ENCODE measurements at places on chromosomes 4 and X. TPM values are rescaled to one million over a fixed set of nuclear protein-coding genes. Genes with fewer than 3 reads are reported as not detected.

The COL4A5 gene
- not detected for total RNA-seq

The TLR6 gene
- total RNA-seq: 4.8 TPM

The NALF2 gene
- not detected for total RNA-seq

The CENPI gene
- 21.4 TPM for total RNA-seq

The ETDA gene
- total RNA-seq: not detected

The ZIC3 gene
- not detected for total RNA-seq

The CT83 gene
- not detected for total RNA-seq

The TLL1 gene
- total RNA-seq: not detected

The SORCS2 gene
- not detected for total RNA-seq

The NR3C2 gene
- total RNA-seq: 24.4 TPM

The SHROOM2 gene
- not detected for total RNA-seq

The POLN gene
- 2.4 TPM for total RNA-seq

The BEND2 gene
- not detected for total RNA-seq

The F8 gene
- total RNA-seq: 6.8 TPM

The GRPR gene
- not detected for total RNA-seq

The HTT-AS gene
- total RNA-seq: not detected

- H3K4me3 ChIP-seq: no peak overlapping the region
- H3K4me1 ChIP-seq: peaks cover 9% of the 10 kb centered on the region
- no peaks in the 10 kb centered on the region for H3K36me3 ChIP-seq
Observed at GRCh38 chr4:127629371-127629770, 3.4 kb upstream of the INTU start.

GRCh38 chrX:112008724-112009123 is 73.9 kb downstream of the TRPC5 start:
- no peaks in the 10 kb centered on the region for H3K4me1 ChIP-seq
- DNase-seq: no peak
- H3K27ac ChIP-seq: no peak overlapping the region
- H3K36me3 ChIP-seq: no peaks in the 10 kb centered on the region

- no peak for DNase-seq
- H3K36me3 ChIP-seq: no peaks in the 10 kb centered on the region
- H3K4me3 ChIP-seq: no peak overlapping the region
- H3K27ac ChIP-seq: no peak overlapping the region
- H3K27me3 ChIP-seq: no peaks in the 10 kb centered on the region
- no peaks in the 10 kb centered on the region for H3K4me1 ChIP-seq
Observed at GRCh38 chr4:156537286-156537685, 434.3 kb downstream of the PDGFC start.

- H3K36me3 ChIP-seq: no peaks in the 10 kb centered on the region
- H3K27ac ChIP-seq: no peak overlapping the region
- H3K27me3 ChIP-seq: no peaks in the 10 kb centered on the region
- no peaks in the 10 kb centered on the region for H3K4me1 ChIP-seq
- no peak overlapping the region for H3K4me3 ChIP-seq
Observed at GRCh38 chrX:150465881-150466775, 102.3 kb upstream of the MTM1 start.

- H3K27me3 ChIP-seq: no peaks in the 10 kb centered on the region
- no peak for DNase-seq
- H3K36me3 ChIP-seq: no peaks in the 10 kb centered on the region
- peaks cover 5% of the 10 kb centered on the region for H3K4me1 ChIP-seq
Observed at GRCh38 chrX:136166221-136166855, 19.0 kb downstream of the FHL1 start.

DNA sequence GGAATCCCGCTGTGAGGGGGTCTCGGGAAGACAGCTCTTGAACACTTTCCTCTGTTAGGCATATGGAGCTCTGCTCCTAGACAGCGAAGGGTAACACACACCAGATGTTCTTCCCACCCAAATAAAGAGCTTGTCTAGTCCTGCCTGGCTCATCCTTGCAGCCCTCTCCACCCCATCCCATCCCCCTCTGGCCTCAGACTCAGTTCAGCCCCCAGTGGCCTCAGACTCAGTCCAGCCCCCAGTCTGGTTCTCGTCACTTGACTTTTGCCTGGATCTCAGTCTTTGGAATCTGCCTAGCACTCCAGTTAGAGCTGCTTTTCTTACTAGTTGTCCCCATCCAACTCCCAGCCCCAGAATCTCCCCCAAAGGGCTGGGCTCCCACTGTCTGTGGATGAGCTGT is 14.9 kb downstream of the RAB33A start:
- H3K27me3 ChIP-seq: no peaks in the 10 kb centered on the region
- DNase-seq: no peak
- no peak overlapping the region for H3K4me3 ChIP-seq
- no peak overlapping the region for H3K27ac ChIP-seq

DNA sequence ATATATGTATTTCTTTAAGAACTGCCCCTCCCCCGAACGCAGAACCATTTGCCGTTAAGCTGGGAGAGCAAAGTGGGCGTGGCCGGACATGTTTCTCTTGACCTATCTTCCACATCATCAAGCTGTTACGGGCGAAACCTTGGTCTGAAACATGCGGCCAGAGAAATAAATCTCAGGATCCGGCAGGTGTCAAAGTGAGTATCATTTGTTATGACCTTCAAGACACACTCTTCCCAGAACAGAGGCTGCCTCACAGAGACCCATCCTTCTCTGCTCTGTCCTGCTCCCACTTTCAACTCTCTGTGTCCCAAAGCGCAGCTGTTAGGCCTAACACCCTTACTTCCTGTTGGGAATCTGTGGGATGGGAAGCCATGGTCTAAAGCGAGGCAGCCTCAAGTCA is at the start of gene MAGEB18:
MAGEB18 (plus strand) TSS at position 70 of the 400 bp plus-strand sequence. CDS start 643 bp downstream, outside the sequence.
- H3K36me3 ChIP-seq: no peaks in the 10 kb centered on the region
- no peak within 1 kb of the TSS for H3K27ac ChIP-seq
- no peak within 1 kb of the TSS for H3K4me3 ChIP-seq
- no peak for DNase-seq
- no peaks in the 10 kb centered on the region for H3K27me3 ChIP-seq

DNA sequence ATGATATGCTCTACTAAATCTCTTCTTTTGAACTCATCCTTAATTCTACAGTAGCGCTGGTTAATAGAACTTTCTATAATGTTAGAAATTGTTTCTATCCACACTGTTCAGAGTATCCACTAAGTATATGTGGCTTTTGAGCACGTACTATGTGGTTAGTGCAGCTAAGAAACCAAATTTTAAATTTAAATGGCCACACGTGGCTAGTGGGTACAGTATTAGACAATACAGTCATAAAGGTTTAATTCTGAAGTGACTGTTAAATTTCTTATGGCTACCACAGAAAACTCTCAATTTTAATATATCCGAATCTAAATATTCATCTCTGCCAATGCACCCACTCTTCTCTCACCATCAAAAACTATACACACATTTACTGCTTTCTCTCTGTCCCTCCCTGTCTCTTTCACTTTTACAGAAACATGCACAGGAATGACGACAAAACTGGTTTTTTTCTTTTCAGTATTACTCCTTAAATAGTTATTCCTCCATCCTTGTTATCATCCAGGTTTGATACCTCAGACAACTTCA is 583.9 kb downstream of the KCTD8 start:
- H3K27ac ChIP-seq: no peak overlapping the region
- no peaks in the 10 kb centered on the region for H3K4me1 ChIP-seq
- no peak for DNase-seq

- no peak overlapping the region for H3K4me3 ChIP-seq
- no peaks in the 10 kb centered on the region for H3K27me3 ChIP-seq
- H3K4me1 ChIP-seq: peaks cover 12% of the 10 kb centered on the region
- no peak overlapping the region for H3K27ac ChIP-seq
Observed at GRCh38 chr4:76964769-76965168, 15.2 kb downstream of the SEPTIN11 start.

- peaks cover 20% of the 10 kb centered on the region for H3K4me1 ChIP-seq
- peak overlapping the region; percentile 88 for H3K4me3 ChIP-seq
- H3K27ac ChIP-seq: peak overlapping the region; percentile 75
- no peaks in the 10 kb centered on the region for H3K27me3 ChIP-seq
- peaks cover 16% of the 10 kb centered on the region for H3K36me3 ChIP-seq
Observed at GRCh38 chr4:98996056-98996764, 689 bp downstream of the METAP1 start.

GRCh38 chr4:1234811-1235292 is 14.1 kb downstream of the CTBP1 start:
- H3K27me3 ChIP-seq: no peaks in the 10 kb centered on the region
- no peak overlapping the region for H3K4me3 ChIP-seq
- H3K36me3 ChIP-seq: peaks cover 20% of the 10 kb centered on the region
- peak; percentile 21 for DNase-seq

GRCh38 chr4:25792200-25792791 is 70.5 kb downstream of the SEL1L3 start:
- H3K27me3 ChIP-seq: no peaks in the 10 kb centered on the region
- no peak overlapping the region for H3K27ac ChIP-seq
- no peak for DNase-seq

- H3K27ac ChIP-seq: no peak overlapping the region
- no peaks in the 10 kb centered on the region for H3K27me3 ChIP-seq
- no peak for DNase-seq
- H3K4me1 ChIP-seq: no peaks in the 10 kb centered on the region
- no peaks in the 10 kb centered on the region for H3K36me3 ChIP-seq
- H3K4me3 ChIP-seq: no peak overlapping the region
Observed at GRCh38 chr4:85218756-85219155, 252.3 kb upstream of the WDFY3 start.

GRCh38 chrX:30489323-30489722 is 88.2 kb downstream of the TASL start:
- no peaks in the 10 kb centered on the region for H3K27me3 ChIP-seq
- H3K4me1 ChIP-seq: no peaks in the 10 kb centered on the region
- no peaks in the 10 kb centered on the region for H3K36me3 ChIP-seq
- DNase-seq: no peak
- no peak overlapping the region for H3K4me3 ChIP-seq

- no peak overlapping the region for H3K4me3 ChIP-seq
- DNase-seq: no peak
- peaks cover 4% of the 10 kb centered on the region for H3K4me1 ChIP-seq
- peaks cover 28% of the 10 kb centered on the region for H3K27me3 ChIP-seq
- H3K27ac ChIP-seq: no peak overlapping the region
Observed at GRCh38 chr4:121462660-121463261, 81.9 kb upstream of the QRFPR start.

- H3K36me3 ChIP-seq: no peaks in the 10 kb centered on the region
- no peaks in the 10 kb centered on the region for H3K27me3 ChIP-seq
- no peaks in the 10 kb centered on the region for H3K4me1 ChIP-seq
- no peak overlapping the region for H3K27ac ChIP-seq
Observed at GRCh38 chr4:68906780-68907137, 44.8 kb downstream of the UGT2A3 start.

- H3K27ac ChIP-seq: no peak overlapping the region
- peaks cover 2% of the 10 kb centered on the region for H3K27me3 ChIP-seq
- H3K4me1 ChIP-seq: peaks cover 2% of the 10 kb centered on the region
- no peaks in the 10 kb centered on the region for H3K36me3 ChIP-seq
Observed at GRCh38 chrX:24423960-24424359, 41.1 kb upstream of the PDK3 start.

DNA sequence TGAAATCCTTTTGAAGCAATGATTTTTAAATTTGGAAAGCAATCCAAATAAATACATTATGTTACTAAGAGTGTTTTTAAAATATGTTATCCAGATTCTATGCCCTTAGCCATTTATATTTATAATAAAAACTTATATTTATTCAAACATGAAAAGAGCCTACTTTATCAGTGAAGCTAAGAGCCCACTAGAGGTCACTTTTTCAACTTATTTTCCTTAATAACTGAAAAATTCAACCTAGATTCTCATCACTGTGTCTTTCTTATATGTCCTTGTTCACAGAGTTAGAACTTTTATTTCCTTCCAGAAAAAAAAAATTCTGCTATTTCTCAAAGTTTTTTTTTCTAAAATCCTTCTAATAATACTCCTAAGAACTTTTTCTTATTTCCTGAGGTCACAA is 23.9 kb downstream of the PRDM8 start:
- no peak for DNase-seq
- peaks cover 39% of the 10 kb centered on the region for H3K27me3 ChIP-seq
- no peak overlapping the region for H3K4me3 ChIP-seq
- H3K36me3 ChIP-seq: no peaks in the 10 kb centered on the region
- H3K4me1 ChIP-seq: no peaks in the 10 kb centered on the region
- no peak overlapping the region for H3K27ac ChIP-seq

DNA sequence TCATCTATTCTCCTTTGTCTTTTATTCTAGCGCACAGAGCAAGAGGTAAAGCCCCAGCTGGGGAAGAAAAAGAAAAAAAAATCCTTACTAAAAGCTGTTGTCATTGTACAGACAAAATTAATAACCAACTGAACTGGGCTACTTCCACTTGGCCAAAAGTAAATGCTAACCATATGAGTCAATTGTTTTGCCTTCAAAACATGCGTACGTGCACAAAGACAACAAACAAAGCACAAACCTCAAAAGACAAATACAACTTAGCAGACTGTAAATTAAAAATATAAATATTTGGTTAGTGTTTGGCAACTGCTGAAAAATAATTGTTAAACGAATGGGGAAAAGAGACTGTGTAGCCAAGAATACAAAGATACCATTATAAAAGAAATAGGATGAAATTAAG is 5.9 kb downstream of the EDA2R start:
- peaks cover 2% of the 10 kb centered on the region for H3K36me3 ChIP-seq
- DNase-seq: no peak
- no peak overlapping the region for H3K4me3 ChIP-seq

- H3K4me3 ChIP-seq: no peak overlapping the region
- no peaks in the 10 kb centered on the region for H3K4me1 ChIP-seq
- H3K36me3 ChIP-seq: no peaks in the 10 kb centered on the region
- no peak for DNase-seq
Observed at GRCh38 chr4:18082236-18082635, 60.7 kb upstream of the LCORL start.

GRCh38 chrX:135585153-135585552 is 64.7 kb downstream of the INTS6L start:
- no peak for DNase-seq
- no peak overlapping the region for H3K27ac ChIP-seq
- H3K4me3 ChIP-seq: no peak overlapping the region
- H3K27me3 ChIP-seq: no peaks in the 10 kb centered on the region
- no peaks in the 10 kb centered on the region for H3K36me3 ChIP-seq

- peaks cover 35% of the 10 kb centered on the region for H3K27me3 ChIP-seq
- peak; percentile 37 for DNase-seq
- H3K27ac ChIP-seq: no peak overlapping the region
- no peaks in the 10 kb centered on the region for H3K36me3 ChIP-seq
- peaks cover 12% of the 10 kb centered on the region for H3K4me1 ChIP-seq
Observed at GRCh38 chr4:167233685-167234315, 494 bp downstream of the SPOCK3 start.

DNA sequence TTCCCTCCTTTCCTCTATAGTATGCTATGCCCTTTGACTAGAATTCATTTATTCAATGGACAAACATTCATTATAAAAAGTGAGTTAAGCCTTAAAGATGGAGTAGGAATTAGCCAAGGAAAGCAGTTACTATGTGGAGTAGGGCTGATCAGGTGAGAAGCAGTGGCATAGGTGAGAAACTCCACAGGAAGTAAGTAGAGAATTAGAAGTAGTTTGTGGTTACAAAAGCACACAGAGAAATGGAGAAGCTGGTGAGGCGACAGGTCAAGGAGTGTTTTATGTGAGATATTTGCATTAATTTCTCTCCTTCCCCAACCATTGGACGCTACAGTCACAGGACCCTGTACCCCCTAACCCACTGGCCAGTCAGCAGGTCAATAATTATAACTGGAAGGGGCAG is 30.6 kb downstream of the SETD7 start:
- peaks cover 28% of the 10 kb centered on the region for H3K36me3 ChIP-seq
- H3K4me3 ChIP-seq: peak overlapping the region; percentile 3
- H3K4me1 ChIP-seq: peaks cover 14% of the 10 kb centered on the region
- H3K27ac ChIP-seq: peak overlapping the region; percentile 71
- no peaks in the 10 kb centered on the region for H3K27me3 ChIP-seq

- H3K4me1 ChIP-seq: no peaks in the 10 kb centered on the region
- no peak overlapping the region for H3K4me3 ChIP-seq
- no peak overlapping the region for H3K27ac ChIP-seq
- no peaks in the 10 kb centered on the region for H3K36me3 ChIP-seq
- H3K27me3 ChIP-seq: no peaks in the 10 kb centered on the region
- DNase-seq: no peak
Observed at GRCh38 chrX:28487818-28488217, 99.4 kb upstream of the IL1RAPL1 start.

GRCh38 chrX:65690057-65690855 is 22.8 kb downstream of the MSN start:
- H3K27ac ChIP-seq: peak overlapping the region; percentile 70
- no peak for DNase-seq
- no peaks in the 10 kb centered on the region for H3K27me3 ChIP-seq
- no peak overlapping the region for H3K4me3 ChIP-seq
